ENCODE measurements at places on chromosomes 3 and 15.

GRCh38 chr3:102374863-102375634, 59.8 kb upstream of the ZPLD1 start:
- DNase-seq = no peak

GRCh38 chr3:104907507-104907906, 459.2 kb upstream of the ALCAM start:
- DNase-seq = peak; percentile 81

DNA sequence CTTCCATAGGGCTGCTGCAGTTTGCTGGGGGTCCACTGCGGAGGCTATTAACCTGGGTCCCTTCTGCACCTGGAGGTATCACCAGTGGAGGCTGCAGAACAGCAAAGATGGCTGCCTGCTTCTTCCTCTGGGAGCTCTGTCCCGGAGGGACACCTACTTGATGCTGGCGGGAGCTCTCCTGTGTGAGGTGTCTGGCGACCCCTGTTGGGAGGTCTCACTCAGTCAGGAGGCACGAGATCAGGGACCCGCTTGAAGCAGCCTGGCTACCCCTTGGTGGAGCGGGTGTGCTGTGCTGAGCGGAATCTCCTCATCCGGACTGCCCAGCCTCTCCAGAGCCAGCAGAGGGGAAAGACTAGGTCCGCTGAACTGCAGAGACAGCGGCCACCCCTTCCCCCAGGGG, 56.0 kb upstream of the CTXND1 start:
- no peak for DNase-seq

GRCh38 chr3:196872316-196872715, 4.6 kb downstream of the SENP5 start:
- DNase-seq = no peak

DNA sequence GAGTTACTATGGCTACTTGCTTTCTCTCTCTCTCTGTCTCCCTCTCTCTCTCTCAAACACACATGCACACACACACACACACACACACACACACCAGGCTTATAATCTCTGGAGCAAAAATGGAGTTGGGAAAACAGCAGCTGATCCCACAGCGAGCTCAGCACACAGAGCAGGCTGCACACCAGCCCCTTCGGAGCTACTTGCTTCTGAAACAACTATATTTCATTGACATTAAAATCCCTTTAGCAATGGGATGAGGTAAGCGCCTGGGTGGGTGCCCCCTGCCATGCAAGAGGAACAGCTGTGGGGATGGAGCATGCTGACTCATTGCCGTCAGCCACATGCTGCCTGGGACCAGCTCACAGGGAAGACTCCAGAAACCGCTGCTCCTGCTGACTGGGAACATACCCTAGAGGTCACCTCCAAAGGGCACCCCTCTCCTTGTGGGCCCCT, 45.7 kb downstream of the B3GNT5 start:
- DNase-seq = peak; percentile 92

GRCh38 chr15:57951328-57951932, 114.1 kb downstream of the ALDH1A2 start:
- DNase-seq = no peak

Data from A172 (cell line).